ENCODE measurements at places on chromosomes 11 and 22. TPM values are rescaled to one million over a fixed set of nuclear protein-coding genes. Genes with fewer than 3 reads are reported as not detected.

- no peak for DNase-seq
These were observed 10.4 kb downstream of the SLC15A3 start for GRCh38 chr11:60941371-60942119.

The BTG4 gene
- not detected for polyA plus RNA-seq

GRCh38 chr11:102806296-102806695 lies 8.3 kb upstream of the MMP1 start:
- no peak for DNase-seq

The RAB39A gene
- polyA plus RNA-seq = 0.18 TPM

- DNase-seq = no peak
These were observed 150.9 kb downstream of the TBC1D22A start for GRCh38 chr22:46913351-46913750.

The FIBIN gene
- 3.9 TPM for polyA plus RNA-seq

DNA sequence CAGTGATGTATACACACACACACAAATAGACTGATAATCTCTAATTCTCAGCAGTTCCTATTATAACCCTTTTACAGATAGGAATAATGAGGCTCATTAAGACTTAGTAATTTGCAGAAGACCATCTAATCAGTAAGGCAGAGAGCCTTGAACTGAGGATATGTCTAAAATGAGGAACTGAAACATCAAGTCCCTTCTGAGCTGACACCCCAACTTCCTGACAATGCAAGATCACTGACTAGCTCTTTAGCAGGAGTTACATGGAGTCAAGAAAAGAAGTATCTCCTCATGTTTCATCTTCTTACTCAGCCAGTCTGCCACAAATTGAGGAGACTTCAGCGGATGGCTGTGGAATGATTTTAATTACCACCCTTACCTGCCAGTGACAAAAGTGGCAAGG lies 193.0 kb downstream of the MSANTD4 start:
- no peak for DNase-seq

The APOBEC3G gene
- polyA plus RNA-seq = 4.1 TPM

DNA sequence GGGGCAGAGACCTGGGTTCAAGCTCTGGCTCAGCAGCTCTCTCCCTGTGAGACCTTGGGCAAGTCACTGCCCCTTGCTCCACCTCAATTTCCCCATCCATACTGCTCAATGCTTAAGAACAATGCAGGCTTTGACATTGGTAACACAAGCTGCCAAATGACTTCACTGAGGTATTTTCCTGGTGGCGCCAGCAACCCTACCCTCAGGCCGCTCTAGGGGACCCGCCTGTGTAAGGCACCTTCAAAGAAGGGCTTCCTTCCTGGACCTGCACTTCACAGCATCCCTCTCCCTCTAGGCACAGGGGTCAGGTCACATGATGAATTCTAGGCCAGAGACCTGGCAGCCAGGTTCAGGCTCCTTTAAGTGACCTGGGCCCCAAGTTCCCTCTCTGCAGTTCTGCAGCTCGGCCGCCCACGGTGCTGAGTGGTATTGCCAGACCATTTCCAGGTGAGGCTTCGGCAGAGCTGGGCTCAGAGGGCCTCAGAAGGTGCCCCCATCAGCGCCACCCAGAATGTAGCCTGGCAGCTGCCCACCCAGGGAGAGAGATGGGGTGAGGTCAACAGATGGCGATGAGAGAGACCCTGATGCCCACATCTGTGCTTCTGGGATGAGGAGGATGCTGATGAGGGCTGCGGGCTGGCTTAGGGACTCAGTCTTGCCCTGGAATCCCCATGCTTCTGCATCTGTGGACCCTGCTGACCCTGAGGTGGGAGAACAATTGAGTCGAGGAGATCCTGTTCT lies 4.5 kb downstream of the WNT11 start:
- DNase-seq = no peak

The OR8A1 gene
- not detected for polyA plus RNA-seq

DNA sequence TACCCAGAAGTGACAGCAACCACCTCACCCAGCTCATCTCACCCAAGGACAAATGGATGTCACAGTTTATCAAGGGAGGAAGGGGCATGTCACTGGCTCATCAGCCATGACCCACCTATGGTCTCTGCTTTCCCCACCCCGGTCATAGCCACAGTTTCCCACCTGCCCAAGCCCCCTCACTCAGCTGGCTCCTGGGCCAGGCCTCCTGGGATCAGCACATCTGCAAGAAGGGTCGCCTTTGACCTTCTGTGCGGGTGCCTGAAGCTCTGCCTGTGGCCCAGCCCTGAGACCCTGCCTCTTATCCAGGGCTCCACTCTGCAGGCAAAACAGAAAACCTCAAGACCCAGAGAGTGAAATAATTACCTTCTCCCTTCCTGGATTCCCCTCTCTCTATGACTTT lies 236.4 kb downstream of the BUD13 start:
- peak; percentile 15 for DNase-seq

The LMO2 gene
- polyA plus RNA-seq = 9.1 TPM

GRCh38 chr11:48054994-48055291 lies 74.6 kb downstream of the PTPRJ start:
- no peak for DNase-seq

DNA sequence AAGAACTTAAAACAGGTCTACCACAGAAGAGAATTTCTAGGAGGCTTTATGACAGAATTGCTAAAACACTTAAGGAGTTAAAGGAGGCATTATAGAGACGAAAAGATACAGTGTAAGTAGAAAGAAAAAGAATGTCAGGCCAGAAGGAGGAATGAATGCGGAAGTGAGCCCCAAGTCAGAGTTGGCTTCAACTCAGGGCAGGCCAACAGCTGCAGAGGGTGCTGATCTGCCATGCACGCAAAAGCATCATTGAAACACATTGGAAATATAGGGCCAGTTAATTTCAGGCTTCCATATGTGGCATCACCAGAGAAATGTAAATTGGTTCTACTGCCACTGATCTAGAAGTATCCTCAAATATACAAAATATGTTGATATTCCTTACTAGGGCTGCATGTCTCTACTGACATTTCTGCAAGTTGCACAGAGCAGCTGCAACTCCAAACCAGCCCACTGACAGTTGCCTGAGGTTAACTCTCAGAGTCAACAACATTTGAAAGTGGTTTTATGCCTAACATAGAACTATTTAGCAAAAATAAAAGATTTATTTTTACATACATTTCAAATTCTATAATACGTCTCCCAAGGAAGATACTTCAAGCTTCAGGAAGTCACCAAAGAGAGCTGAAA lies 324.1 kb downstream of the C11orf87 start:
- DNase-seq = no peak

The CSRP3 gene
- polyA plus RNA-seq = 0.31 TPM

The OR8D4 gene
- not detected for polyA plus RNA-seq

- DNase-seq = no peak
These were observed 67.5 kb upstream of the SCUBE2 start for GRCh38 chr11:9158898-9159391.

GRCh38 chr11:14386895-14387480 lies 28.0 kb upstream of the RRAS2 start:
- no peak for DNase-seq

GRCh38 chr11:70912226-70912840 lies 340.0 kb downstream of the SHANK2 start:
- DNase-seq = no peak
